ENCODE measurements at places on chromosomes 2 and 18. TPM values are rescaled to one million over a fixed set of nuclear protein-coding genes. Genes with fewer than 3 reads are reported as not detected.

DNA sequence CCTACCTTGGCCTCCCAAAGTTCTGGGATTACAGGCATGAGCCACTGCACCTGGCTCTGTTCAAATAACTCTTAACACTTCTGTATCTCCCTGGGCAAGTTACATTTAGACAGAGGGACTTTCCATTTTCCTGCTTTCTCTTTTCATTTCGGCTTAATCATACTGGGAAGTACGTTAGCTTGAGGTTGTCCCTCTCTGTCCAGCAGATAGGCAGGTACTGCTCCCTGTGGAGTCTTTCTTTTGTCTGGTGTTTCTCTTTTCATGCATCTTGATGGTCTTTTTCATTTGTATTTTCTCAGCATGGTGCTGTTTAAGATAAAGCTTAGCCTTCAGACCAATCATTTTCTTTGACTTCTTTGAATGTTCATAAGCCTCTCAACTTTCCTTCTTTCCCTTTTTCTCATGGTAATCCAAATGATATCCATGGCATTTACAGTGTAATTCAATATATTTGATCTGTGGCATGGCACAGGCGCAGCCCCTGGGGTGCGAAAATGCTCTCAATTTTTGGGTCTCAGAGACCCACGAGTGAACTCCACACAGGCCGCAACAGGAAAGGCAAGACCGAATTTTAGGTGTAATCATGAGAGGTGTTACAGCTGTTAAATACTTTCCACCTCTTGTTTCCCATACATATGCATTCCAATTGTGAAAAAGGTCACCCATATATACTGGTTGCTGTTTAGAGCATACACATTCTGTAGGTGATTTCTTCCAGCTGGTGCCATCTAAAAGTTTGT, 99.9 kb upstream of the MYO3B start:
- DNase-seq = no peak

DNA sequence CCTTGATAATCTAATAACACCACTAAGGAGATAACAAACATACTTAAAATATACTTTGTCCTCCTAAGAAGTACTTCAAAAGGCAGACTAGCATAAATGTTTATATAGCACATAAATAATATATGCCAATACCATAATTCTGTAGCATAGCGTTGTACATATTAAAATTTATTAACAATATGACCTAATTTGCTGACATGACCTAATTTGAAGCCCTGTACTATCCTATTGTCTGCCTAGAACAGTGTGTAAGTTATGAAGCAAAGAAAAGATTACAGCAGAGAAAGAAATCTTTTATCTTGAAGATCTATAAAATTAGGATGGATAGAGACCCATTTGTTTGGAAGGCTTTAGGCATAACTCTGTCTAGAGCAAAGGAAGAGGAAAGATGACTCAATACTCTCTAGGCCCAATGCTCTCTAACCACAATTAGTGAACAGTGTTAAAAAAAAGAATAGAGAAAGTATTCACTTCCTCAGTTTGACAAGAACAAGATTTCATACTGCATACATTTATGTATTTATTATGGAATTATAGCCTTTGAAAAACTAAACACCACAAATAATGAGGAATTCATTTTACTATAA, 231.3 kb downstream of the ZRANB3 start:
- DNase-seq = no peak

- no peak for DNase-seq
Measured at GRCh38 chr2:19336781-19337180, 21.6 kb downstream of the OSR1 start.

- DNase-seq = no peak
Measured at GRCh38 chr2:201049455-201049854, 22.0 kb downstream of the HYCC2 start.

GRCh38 chr18:31206787-31207381, 44.2 kb upstream of the DSC1 start:
- peak; percentile 82 for DNase-seq

- DNase-seq = no peak
Measured at GRCh38 chr18:77131652-77132368, 773 bp downstream of the MBP start.

GRCh38 chr2:235747786-235748091, 253.9 kb downstream of the AGAP1 start:
- no peak for DNase-seq

The SDC1 gene
- 87.1 TPM for total RNA-seq

GRCh38 chr18:7561909-7562460, 5.1 kb upstream of the PTPRM start:
- DNase-seq = no peak

GRCh38 chr2:99562516-99562915, 72.7 kb upstream of the REV1 start:
- no peak for DNase-seq

DNA sequence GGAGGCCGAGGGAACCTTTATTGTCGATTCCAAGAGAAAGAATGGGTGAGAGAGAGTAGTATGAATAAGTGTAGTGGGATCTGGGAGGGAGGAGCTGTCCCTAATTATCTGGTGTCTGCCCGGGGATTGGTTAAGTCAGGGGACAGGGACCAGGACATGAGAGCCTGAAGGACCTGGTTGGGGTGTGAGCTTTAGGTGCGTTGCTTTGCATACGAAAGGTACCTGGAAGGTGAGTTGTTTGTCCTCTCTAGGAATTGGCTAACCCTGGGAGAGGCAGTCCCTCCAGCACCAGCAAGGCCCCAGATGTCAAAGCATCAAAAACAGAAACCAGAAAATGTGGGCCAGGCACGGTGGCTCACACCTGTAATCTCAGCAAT, 48.1 kb upstream of the RPL31 start:
- no peak for DNase-seq

- no peak for DNase-seq
Measured at GRCh38 chr2:18630541-18630940, 41.2 kb upstream of the NT5C1B start.

GRCh38 chr2:159045545-159046454, 77.4 kb downstream of the TANC1 start:
- DNase-seq = no peak

The DTYMK gene
- 12.7 TPM for total RNA-seq

DNA sequence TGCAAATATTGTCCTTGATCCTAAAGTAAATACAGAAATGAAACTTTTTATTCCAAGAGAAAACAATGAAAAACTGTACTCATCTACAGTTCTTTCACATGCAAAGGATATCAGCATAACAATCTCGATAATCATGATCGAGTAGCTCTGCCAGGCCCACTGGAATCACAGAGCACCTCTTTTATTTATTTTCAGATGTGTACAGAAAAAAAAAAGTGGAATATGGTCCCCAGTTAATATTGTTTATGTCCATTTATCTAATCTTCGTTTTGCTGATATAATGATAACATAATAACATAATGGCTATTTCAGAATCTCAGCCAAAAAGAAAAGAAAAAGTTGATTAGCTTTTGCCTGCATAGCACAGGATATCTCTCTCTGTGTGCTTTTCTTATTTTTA, 6.5 kb downstream of the ZNF385B start:
- no peak for DNase-seq

GRCh38 chr2:101112772-101113157, 38.4 kb downstream of the TBC1D8 start:
- DNase-seq = no peak

- no peak for DNase-seq
Measured at GRCh38 chr2:118431165-118431517, 342.9 kb downstream of the INSIG2 start.

DNA sequence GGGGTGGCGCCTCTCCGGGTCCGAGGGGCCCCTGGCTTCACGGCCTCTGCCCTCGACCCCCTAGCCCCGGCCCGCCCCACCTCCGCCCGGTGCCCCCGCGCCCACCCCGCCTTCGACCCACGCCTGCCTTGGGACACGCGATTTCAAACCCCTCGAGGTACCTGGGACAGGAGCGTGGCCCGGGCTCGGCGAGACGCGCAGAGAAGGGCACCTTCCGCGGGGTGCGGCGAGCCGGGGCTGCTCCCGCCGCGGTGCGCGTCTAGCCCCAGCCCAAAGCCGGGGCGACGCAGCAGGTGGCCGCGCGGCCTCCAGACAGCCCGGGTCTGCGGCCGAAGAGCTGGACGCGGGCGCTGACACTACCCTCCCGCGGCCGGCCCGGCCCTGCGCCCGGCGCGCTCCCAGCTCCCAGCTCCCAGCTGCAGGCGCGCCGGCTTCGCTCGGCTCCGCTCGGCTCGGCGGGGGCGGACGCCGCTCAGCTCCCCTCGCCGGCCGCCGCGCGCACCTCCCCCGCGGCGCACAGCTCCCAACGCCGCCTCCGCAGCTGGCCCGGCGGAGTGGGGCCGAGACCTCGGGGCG, at the start of gene CRACDL:
TSS of gene CRACDL (minus strand) at position 449 of the 576 bp plus-strand sequence. CDS start 89,425 bp downstream, outside the sequence.
- DNase-seq = no peak

DNA sequence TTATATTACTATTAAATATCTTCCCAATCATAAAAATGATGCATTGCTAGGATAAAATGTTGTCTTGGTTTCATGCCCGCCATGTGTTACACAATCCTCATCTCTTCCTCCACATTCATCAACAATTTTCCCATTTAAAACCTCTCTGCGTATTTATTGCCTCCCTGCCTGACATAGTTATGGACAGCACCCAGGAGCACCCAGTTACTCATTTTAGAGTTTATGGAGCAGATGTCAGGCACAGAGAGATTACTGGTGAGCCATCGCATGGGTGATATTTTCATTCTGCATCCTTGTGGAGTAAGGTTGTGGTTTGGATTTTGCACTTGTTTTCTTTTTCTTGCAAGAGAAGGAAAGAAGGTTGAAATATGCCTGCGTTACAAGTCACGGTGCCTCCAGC, 116.7 kb upstream of the NPAS2 start:
- DNase-seq = peak; percentile 36
